ENCODE measurements at places on chromosomes 12 and 14. TPM values are rescaled to one million over a fixed set of nuclear protein-coding genes. Genes with fewer than 3 reads are reported as not detected.

DNA sequence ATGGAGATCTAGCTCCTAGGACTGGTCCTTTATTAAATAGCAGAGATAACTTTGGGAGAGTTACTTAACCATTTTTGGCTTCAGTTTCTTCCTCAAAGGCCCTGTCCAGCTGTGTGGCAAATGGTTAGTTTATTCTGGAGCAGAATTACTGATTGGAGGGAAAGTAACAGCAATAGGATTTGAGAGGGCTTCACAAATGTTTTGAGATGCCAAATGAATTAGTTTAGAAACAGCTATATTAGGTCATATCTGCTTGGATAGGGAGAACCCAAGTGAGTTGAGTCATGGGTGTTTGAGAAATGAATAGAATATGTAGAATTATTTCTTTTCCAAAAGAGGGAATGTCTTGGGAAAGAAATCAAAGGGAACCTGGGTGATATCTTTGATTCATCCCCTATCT is 17.5 kb downstream of the RASSF3 start:
- H3K36me3 ChIP-seq = peaks cover 10% of the 10 kb centered on the region
- H3K4me1 ChIP-seq = peaks cover 55% of the 10 kb centered on the region
- H3K4me3 ChIP-seq = no peak overlapping the region
- peak overlapping the region; percentile 78 for H3K27ac ChIP-seq
- no peak for DNase-seq

Gene SUOX
- 1.5 TPM for total RNA-seq

- no peaks in the 10 kb centered on the region for H3K36me3 ChIP-seq
- H3K27ac ChIP-seq = no peak overlapping the region
- DNase-seq = peak; percentile 56
- H3K4me3 ChIP-seq = no peak overlapping the region
These were observed 347 bp downstream of the SYNDIG1L start for GRCh38 chr14:74425525-74426201.

- peaks cover under 1% of the 10 kb centered on the region for H3K27me3 ChIP-seq
- no peaks in the 10 kb centered on the region for H3K36me3 ChIP-seq
- H3K27ac ChIP-seq = peak overlapping the region; percentile 94
- H3K4me3 ChIP-seq = peak overlapping the region; percentile 95
- peaks cover 25% of the 10 kb centered on the region for H3K4me1 ChIP-seq
These were observed 1.3 kb upstream of the ZDHHC17 start for GRCh38 chr12:76762601-76762980.

Gene ESPL1
- total RNA-seq = 0.30 TPM

GRCh38 chr12:105559310-105559709 is 228.8 kb downstream of the C12orf75 start:
- H3K36me3 ChIP-seq = peaks cover 2% of the 10 kb centered on the region
- no peak for DNase-seq
- H3K4me1 ChIP-seq = no peaks in the 10 kb centered on the region

DNA sequence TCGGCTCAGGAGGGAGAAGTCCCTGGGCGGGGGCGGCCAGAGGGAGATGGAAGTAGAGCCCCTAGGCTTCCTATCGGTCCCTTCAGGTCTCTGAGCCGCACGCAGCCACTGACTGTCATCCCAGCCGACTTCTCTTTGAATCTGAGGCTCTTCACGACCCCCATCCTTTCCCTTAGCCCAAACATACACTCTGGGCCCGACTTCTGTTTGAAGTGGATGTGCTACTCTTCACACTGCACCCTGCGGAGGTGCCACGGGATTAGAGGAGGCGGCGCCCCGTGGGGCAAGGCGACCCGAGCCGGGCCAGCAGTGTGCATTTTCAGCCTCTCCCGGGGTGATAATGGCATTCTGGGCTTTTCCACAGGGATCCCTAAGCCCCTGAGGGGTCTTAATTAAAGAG is 6.0 kb upstream of the DACT1 start:
- no peak for DNase-seq
- peaks cover 27% of the 10 kb centered on the region for H3K27me3 ChIP-seq
- peaks cover 5% of the 10 kb centered on the region for H3K4me1 ChIP-seq
- no peak overlapping the region for H3K27ac ChIP-seq
- H3K4me3 ChIP-seq = no peak overlapping the region

Gene CD27
- total RNA-seq = 66.7 TPM

GRCh38 chr12:111788178-111788654 is 21.5 kb downstream of the ALDH2 start:
- H3K27me3 ChIP-seq = no peaks in the 10 kb centered on the region
- H3K36me3 ChIP-seq = no peaks in the 10 kb centered on the region
- no peaks in the 10 kb centered on the region for H3K4me1 ChIP-seq
- no peak overlapping the region for H3K27ac ChIP-seq

GRCh38 chr14:63472986-63473788 is 70.0 kb downstream of the PPP2R5E start:
- peaks cover 46% of the 10 kb centered on the region for H3K4me1 ChIP-seq
- H3K4me3 ChIP-seq = no peak overlapping the region
- no peaks in the 10 kb centered on the region for H3K36me3 ChIP-seq

Gene MARK3
- total RNA-seq = 136 TPM

DNA sequence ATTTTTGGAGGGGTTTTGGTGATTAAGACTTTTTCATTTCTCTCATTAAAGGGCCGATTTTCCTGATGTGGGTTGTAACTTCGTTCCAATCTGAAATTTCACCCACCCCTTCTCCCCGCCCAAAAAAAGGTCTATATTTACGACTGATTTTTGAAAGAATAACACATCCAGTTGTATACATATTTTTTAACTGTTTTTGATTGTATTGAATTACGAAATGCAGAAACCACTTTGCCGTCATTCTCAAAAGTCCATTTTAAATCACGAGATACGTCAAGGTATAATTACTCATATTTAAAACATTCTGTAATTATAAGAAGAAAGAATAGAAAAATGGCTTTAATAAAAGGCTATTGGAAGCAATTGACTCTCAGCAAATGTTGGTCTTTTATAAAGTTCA is 520.7 kb downstream of the MED13L start:
- H3K36me3 ChIP-seq = no peaks in the 10 kb centered on the region
- no peak overlapping the region for H3K4me3 ChIP-seq
- H3K4me1 ChIP-seq = no peaks in the 10 kb centered on the region
- H3K27ac ChIP-seq = no peak overlapping the region
- peaks cover 17% of the 10 kb centered on the region for H3K27me3 ChIP-seq

- peaks cover 12% of the 10 kb centered on the region for H3K4me1 ChIP-seq
- H3K4me3 ChIP-seq = no peak overlapping the region
- H3K27me3 ChIP-seq = no peaks in the 10 kb centered on the region
- H3K36me3 ChIP-seq = no peaks in the 10 kb centered on the region
These were observed 148.1 kb upstream of the EGLN3 start for GRCh38 chr14:34098985-34099349.

GRCh38 chr12:82027612-82028011 is 268.5 kb upstream of the PPFIA2 start:
- no peak overlapping the region for H3K27ac ChIP-seq

- peaks cover 16% of the 10 kb centered on the region for H3K36me3 ChIP-seq
- no peak overlapping the region for H3K4me3 ChIP-seq
- no peak for DNase-seq
- H3K4me1 ChIP-seq = peaks cover 28% of the 10 kb centered on the region
- no peaks in the 10 kb centered on the region for H3K27me3 ChIP-seq
These were observed 19.6 kb downstream of the FNTB start for GRCh38 chr14:65006261-65006721.

Gene OVCH1
- not detected for total RNA-seq

Gene FGD4
- total RNA-seq = 0.94 TPM

DNA sequence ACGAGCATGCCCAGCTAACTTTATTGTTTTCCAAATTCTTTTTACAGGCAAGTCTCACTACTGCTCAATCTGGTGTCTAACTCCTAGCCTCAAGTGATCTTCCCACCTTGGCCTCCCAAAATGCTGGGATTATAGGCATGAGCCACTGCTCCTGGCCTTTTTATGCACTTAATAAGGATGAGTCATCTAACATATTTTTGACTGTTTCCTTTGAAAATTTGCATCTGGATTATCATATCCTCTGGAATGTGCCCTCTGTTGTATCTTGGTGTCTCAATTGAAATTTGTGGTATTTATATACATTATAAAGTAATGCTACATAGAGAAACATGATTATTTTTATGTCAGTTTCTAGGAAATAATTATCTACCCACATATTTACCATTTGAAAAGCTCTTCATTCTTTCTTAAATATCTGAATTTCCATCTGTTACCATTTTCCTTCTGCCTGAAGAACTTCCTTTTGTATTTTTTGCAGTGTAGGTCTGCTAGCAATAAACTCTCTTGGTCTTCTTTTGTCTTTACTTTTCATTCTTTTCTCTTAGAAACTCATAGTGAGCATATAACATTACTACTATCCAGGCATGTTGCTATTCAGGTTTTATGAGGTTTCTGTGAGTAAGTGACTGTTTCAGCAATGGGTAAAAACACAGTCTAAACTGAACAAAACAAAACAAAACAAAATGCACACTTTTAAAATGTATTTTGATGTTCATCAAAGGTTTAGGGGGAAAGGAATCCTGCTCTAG is 52.8 kb upstream of the CNOT2 start:
- H3K27ac ChIP-seq = no peak overlapping the region
- DNase-seq = no peak
- no peaks in the 10 kb centered on the region for H3K4me1 ChIP-seq
- no peaks in the 10 kb centered on the region for H3K27me3 ChIP-seq
- H3K4me3 ChIP-seq = no peak overlapping the region

Gene TAS2R50
- total RNA-seq = 0.91 TPM

DNA sequence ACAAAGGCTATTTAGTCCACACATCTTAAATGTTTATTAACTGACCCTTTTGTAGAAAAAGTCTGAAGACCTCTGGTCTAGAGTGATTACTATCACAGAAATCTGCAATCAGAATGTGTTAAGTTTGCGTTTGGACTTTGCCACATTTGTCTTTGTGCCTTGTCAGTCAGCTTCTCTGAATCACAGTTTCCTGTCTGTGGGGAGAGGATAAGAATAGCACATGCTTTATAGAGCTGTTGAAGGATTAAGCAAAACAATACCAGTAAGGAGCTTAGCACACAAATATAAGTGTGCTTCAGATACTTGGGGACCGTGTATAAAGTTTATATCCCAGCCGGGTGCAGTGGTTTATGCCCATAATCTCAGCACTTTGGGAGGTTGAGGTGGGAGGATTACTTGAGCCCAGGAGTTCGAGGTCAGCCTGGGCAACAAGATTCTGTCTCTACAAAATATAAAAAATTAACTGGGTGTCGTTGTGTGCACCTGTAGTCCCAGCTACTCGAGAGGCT is 63.0 kb upstream of the BTG1 start:
- no peak for DNase-seq
- H3K27ac ChIP-seq = peak overlapping the region; percentile 89
- peaks cover 21% of the 10 kb centered on the region for H3K4me1 ChIP-seq
- peak overlapping the region; percentile 85 for H3K4me3 ChIP-seq
- H3K27me3 ChIP-seq = no peaks in the 10 kb centered on the region
